ENCODE measurements at places on chromosomes 2 and 18. TPM values are rescaled to one million over a fixed set of nuclear protein-coding genes. Genes with fewer than 3 reads are reported as not detected.

Gene UPP2
- not detected for polyA plus RNA-seq

Gene TBR1
- polyA plus RNA-seq: not detected

DNA sequence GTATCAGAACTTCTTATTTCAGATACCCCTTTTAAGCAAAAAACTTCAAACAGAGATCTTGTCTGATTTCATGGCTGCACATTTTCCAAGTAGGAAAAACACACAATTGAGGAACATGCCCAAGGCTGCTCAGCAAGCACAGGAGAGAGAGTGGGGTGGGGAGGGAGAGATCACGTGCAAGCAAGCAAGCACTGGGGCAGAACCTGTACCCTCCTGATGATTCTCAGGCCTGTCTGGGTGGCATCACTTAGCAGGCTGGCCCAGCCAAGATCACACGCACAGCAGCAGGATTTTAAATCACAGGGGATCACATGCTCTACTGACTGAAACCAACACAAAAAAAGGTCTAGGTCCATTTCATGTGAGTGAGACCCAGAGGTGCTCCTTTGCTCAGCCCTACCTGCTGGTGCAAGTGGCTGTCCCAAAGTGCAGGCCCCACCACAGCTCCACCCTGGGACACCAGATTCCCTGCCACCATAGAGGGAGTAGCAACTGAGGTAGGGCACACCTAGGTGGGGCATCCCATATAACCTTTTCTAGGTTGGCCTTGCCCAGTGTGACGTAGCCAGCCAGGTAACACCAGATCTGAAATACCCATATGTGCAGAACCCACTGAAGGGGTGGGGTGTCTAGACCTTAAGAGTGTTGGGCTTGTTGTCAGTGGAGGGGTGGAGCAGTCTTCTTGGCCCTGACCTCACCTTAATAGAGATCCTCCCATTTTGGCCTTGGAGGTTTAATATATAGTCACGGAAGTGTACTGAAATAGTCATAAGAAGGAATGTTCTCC, 1.8 kb upstream of the LYPD6B start:
- DNase-seq: no peak

GRCh38 chr2:27779417-27780055, 8.0 kb downstream of the MRPL33 start:
- no peak for DNase-seq

DNA sequence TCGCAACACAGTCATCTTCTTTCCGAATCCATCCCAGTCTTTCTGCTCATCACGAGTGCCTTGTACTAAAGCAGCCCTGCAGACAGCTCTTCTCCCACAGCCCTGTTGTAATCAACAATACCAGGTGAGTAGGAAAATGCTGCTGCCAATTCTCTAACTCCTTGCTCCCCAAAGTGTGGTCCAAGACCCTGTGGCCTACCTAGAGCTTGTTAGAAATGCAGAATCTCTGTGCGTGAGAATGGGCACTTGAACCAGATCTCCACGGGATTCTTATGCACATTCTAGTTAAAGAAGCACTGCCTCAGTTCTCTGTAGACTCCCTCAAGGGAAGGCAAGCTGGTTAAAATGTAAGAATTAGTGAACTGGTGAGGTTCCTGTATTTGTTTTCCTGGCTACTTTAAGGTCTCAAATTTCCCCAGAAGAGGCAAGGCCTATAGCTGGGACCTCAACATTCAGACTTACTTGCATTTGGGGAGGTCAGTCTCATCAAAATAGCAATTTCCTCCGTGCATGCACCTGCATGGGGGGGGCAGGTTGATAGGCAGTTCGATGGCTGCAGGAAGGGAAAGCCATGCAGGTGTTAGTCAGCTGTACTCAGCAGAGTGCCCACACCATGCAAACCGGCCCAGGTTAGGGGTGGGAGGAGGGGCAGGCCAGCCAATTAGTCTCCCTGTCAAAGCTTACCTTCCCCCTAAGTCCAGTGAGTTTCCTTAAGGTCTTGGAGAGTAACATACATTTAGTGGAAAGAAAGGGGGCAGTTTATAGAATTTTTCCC, 70.8 kb downstream of the DHRS9 start:
- DNase-seq: no peak

DNA sequence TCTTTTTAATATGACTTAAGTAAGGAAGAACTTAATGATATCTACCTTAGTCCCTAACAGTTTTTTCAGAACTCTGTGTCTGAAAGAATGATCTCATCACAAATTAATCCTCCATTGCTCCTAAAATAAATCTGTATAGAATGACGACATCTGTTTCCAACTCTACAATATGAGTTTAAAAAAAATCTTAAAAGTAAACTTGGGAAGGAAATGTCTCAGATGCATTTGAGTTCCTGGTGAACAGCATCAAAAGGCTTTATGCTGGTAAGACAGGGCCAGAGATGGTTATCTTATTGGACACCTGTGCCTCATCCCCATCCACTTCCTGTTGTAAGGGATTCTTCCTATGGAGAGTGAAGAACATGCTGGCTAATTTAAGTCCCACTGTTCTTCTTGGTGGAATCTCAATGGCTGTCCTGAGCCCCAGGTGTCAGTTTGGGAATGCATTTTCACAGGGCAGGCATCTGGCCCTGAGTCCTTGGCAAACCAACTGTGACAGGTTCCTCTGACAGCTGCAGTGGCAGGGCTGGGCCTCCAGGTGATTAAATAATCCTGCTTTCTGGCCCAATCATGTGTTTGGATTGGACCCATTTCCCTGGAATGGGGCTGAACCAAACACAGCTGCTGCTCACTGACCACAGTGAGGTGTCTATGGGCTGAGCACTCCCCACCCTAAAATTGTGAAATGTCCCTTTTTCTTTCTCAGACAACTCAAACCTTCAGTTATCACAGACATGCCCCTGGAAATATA, 12.9 kb upstream of the NCKAP5 start:
- no peak for DNase-seq

DNA sequence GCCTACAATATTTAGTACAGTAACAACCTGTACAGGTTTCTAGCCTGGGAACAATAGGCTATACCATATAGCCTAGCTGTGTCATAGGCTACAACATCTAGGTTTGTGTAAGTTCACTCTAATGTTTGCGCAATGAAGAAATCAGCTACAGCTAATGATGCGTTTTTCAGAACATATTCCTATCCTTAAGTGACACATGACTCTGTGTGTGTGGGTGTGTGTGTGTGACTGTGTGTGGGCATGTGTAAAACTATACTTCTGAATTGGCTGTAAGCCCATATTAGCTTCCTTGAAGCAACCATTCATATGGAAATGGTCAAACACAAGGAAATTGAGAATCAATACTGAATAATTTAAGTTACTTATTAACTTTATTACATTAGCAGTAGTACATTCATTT, 120.8 kb upstream of the SULT1C3 start:
- DNase-seq: no peak

- DNase-seq: no peak
These were observed 183.7 kb upstream of the LHCGR start for GRCh38 chr2:48939232-48939631.

Gene SP3
- 20.2 TPM for polyA plus RNA-seq

GRCh38 chr18:3851159-3851558, 401.2 kb downstream of the TGIF1 start:
- no peak for DNase-seq

- no peak for DNase-seq
These were observed 36.4 kb downstream of the TACR1 start for GRCh38 chr2:75162897-75163296.

DNA sequence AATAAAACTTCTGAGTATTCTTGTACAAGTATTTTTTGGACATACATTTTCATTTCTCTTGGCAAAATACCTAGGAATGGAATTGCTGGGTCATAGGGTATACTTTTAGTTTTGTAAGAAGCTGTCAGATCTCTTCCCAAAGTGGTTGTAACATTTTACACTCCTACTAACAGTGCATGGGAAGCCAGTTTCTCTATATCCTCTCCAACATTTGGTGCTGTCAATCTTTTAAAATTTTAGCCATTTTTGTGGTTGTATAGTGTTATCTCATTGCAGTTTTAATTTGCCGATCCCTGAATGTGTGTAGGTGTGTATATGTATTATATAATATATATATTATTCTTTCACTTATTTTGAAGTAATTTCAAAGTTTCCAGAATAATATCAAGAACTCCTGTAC, 63.1 kb upstream of the TMEM178A start:
- no peak for DNase-seq

DNA sequence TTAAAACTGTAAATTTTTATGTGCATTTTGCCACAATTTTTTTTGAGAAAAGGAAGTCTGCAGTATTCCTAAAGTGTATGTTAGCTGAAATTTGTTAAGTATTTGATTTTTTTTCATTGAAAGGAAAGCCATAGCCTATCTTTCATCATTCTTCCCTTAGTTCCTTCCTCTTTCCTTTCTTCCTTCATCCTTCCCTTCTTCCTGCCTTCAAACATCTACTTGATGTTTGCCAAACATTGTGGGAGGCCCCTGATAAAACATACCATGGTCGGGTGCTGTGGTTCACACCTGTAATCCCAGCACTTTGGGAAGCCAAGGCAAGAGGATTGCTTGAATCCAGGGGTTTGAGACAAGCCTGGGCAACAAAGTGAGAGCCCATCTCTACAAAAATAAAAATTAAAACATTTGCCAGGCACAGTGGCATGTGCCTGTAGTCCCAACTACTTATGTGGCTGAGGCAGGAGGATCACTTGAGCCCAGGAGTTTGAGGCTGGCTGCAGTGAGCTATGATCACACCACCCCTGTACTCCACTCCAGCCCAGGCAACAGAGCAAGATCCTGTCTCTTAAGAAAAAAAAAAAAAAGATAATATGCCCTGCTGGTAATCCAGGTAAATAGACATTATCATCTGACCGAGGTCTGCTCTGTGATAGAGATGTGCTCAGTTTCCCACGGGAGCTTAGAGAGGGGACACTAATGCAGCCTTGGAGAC, 278.4 kb upstream of the STON1 start:
- DNase-seq: no peak

Gene OXER1
- 0.22 TPM for polyA plus RNA-seq

- DNase-seq: no peak
These were observed 142.3 kb downstream of the PIGN start for GRCh38 chr18:62044490-62045000.

DNA sequence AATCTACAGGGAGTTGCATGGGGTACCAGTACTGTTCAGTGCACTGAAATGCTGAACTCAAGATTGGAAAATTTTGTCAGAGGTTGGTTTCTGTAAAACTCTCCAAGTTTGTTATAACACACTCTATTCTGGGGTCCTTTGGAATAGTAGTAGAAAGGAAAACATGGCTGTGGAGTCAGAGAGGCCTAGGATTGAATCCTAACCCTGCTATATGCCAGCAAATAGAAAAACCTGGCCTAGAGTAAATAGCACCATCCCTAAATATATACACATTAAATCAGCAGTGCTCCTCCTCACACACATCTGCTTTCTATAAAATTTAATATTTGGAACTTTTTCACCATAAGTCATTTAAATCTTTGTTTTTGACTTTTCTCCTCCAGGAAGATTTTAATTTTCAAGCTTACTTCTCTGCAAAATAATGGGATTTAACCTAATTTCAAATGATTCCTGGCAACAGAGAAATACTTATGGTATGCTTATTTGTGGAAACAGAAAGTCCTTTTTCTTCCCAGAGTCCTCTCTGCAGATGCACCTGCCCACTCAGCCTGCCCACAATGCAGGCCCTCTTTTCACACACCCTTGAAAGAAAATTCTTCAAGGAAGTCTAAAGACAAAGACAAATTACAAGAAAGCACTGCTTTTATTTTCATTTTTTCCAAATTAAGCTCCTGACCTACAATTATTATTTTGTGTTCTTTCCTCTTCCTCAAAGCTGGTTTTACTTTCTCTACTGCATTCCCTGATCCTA, 197.5 kb upstream of the LRRTM1 start:
- DNase-seq: no peak

GRCh38 chr18:79507076-79507545, 111.4 kb downstream of the NFATC1 start:
- DNase-seq: peak; percentile 89

GRCh38 chr18:50472941-50473340, 86.9 kb upstream of the MAPK4 start:
- DNase-seq: no peak

GRCh38 chr18:22020127-22020866, 149.1 kb upstream of the GATA6 start:
- DNase-seq: no peak

- no peak for DNase-seq
These were observed 259.2 kb downstream of the IKZF2 start for GRCh38 chr2:212892193-212892592.

- DNase-seq: no peak
These were observed 194.3 kb downstream of the GALNT1 start for GRCh38 chr18:35775887-35776286.

Gene ATP6V1B1
- polyA plus RNA-seq: 1.8 TPM

Gene TFCP2L1
- 0.15 TPM for polyA plus RNA-seq

- no peak for DNase-seq
These were observed 67.5 kb downstream of the TANC1 start for GRCh38 chr2:159035790-159036411.

Gene TXNDC9
- 15.8 TPM for polyA plus RNA-seq

Gene SULT1C3
- not detected for polyA plus RNA-seq
